ENCODE measurements at places on chromosomes 12 and 14. TPM values are rescaled to one million over a fixed set of nuclear protein-coding genes. Genes with fewer than 3 reads are reported as not detected.

DNA sequence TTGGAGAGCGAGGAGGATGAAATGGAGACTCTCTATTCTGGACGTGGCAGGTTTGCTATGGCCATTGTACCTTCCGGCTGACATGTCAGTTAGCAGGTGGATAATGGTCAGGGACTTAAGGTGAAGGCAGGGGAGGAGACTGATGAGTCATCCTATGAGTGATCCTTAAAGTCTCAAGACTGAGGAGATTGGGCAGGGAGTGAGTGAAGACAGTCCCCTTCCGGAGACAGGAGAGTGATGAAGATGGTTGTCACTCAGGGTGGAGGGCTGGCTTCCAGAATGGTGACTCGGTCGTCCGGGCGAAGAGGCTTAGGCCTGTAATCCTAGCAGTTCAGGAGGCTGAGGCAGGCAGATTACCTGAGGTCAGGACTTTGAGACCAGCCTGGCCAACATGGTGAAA is 49.8 kb upstream of the CCDC63 start:
- DNase-seq, result no peak

- DNase-seq, result no peak
Observed at GRCh38 chr12:51911307-51911706, 4.0 kb downstream of the ACVRL1 start.

Gene ALG10B
- total RNA-seq, result 13.5 TPM

Gene PPP1CC
- total RNA-seq, result 183 TPM

Measured in activated CD4-positive, alpha-beta T cell treated with anti-CD3 and anti-CD28 coated beads, Interleukin-2, amount 10 ng/mL, durations not matched to agents 7 days and 5 days (primary cell).